ENCODE measurements at places on chromosomes 3 and 15.

DNA sequence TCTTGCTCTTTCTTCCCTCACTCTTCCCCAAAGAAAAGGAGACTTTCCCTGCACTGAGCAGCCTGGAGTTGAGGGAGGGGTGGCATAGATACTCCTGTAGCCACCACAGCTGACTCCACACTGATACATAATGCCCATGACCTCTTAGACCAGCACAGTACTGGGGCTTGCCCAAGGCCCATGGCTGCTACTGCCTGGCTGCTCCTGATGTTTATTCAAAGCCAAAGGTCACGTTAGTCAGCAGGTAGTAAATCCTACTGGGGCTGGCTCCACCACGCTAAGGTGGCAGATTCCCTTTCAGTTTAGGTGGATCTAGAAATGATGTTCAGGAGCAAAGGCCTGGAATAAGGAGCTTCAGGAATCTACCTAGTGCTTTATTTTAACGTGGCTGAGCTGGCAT is 212.7 kb downstream of the C3orf38 start:
- no peak for DNase-seq

- no peak for DNase-seq
Measured at GRCh38 chr3:11619946-11620652, 23.6 kb downstream of the VGLL4 start.

DNA sequence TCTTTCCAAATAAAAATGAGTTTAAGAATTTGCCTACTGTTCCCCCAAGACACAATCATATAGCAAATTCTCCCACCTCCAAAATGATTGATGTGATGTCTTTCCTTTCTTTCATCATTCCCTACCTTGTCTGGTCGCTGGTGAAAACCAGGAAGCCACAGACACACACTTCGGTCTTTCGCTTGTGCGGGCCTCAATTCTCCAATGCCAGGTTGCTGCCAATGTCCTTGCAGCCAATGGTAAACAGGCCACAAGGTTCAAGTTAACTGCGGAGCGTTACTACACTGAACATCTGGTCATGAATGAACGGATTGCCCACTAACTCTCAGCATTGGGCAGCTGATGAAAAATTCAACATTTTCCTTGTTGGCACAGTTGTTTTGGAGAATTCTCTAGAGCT is 192.2 kb downstream of the FOXP1 start:
- DNase-seq: no peak

- no peak for DNase-seq
Measured at GRCh38 chr3:184786280-184786941, 25.6 kb upstream of the VPS8 start.

DNA sequence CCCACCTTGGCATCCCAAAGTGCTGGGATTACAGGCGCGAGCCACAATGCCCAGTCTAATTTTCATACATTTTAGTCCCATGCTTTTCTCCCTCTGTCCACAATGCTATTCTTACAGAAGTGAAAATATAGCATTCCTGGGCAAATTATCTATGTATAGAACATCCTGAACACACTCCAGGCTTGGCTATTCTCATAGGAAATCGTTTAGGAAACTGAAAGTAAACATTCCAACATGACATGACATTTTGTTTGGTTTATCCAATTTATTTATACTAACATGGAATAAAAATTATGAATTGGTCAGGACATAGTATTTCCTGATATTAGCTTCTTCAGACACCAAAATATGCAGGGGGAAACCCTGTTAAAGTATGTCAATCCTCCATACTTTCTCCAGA is 52.6 kb downstream of the SYNM start:
- no peak for DNase-seq

DNA sequence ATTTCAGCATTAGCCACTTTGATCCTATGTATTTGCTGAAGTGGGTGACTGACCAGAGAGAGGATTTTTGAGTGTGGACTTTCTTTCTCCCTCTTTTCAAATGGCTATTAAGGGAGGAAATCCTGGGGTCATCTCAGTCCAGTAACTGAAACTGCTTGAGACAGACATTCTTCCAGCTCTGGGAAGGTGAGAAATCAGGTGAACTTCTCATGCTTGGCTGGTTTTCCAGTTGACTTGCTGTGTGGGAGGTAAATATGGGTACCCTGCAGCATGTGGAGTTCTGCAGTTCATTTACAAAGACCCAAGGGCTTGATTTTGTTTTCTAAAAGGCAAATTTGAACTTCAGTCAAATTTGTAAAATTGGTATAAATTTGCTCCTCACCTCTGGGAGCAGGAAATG is 461.1 kb upstream of the TBL1XR1 start:
- DNase-seq: no peak
